Suppressor macrophage (primary cell): ENCODE measurements at places on chromosomes 7 and 10.
A peak's percentile ranks its signal among the peaks of the same experiment; 100 is the strongest.

- no peak for DNase-seq
Measured at GRCh38 chr10:68342909-68343516, 10.3 kb upstream of the PBLD start.

- peak; percentile 49 for DNase-seq
Measured at GRCh38 chr7:81244224-81244623, 325.4 kb upstream of the SEMA3C start.

DNA sequence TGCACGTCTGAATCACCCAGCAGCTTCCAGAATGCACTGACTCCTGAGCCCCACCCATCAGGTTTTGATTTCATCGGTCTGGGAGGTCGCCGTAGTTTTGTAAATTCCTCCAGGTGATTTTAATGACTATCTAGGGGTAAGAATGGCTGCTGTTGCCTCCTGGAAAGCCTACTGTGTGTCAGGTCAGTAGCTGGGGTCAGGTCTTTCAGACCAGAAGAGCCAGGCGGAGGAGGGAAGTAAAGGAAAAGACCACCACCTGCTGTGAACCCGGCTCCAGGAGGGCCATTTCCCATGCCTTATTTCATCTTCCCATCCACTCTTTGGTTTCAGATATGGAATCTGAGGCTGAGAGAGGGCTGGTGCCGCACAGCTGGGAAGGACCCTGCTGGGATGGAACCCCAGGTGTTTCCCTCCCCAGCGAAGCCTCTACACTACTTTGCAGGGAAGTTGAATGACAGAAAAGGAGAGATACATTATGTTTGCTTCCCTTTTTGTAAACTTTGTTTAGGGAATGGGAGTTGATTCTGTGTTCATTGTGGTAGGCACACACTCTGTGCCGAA, 19.8 kb downstream of the ADAMTS14 start:
- no peak for DNase-seq

GRCh38 chr10:80273523-80274170, 15.8 kb downstream of the MAT1A start:
- no peak for DNase-seq

DNA sequence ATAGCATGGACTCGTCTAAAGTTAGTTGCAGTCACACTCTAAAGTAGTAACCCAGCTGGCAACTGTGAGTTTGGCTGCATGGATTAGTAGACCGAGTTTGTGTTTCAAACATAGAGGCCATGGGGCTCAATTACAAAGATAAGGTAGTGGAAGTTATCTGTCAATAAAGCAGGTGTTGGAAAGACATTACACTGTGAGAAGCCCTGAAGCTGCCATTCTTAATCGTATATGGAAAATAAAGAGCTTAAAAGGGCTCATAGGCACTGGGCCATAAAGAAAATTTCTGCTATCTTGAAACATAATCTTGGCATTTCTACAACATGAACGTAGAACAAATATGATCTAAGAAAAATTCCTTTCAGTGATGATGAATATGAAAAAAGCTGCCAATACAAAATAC, 837.7 kb downstream of the REEP3 start:
- no peak for DNase-seq

DNA sequence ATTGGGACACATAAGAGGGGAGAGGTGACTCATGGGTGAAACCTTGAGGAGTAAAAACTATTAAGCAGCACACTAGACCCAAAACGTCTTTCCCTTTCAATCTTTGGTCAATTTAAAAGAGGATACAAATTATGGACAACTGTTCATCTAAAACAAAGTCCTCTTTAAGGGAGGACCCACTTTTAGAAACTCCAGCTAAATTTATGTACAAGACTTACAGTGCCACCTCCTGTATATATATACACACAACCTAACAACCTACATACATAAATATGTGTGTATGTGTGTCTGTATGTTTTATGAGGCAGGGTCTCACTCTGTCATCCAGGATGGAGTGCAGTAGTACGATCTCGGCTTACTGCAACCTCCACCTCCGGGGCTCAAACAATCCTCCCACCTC, 18.1 kb upstream of the ZC3HAV1 start:
- no peak for DNase-seq

- DNase-seq: no peak
Measured at GRCh38 chr10:51821045-51821444, 121.7 kb upstream of the CSTF2T start.

GRCh38 chr7:134438946-134439345, 20.0 kb downstream of the AKR1B1 start:
- no peak for DNase-seq
